ENCODE measurements at places on chromosomes 11 and 22.
A peak's percentile ranks its signal among the peaks of the same experiment; 100 is the strongest.

GRCh38 chr11:104819603-104820002 is 78.7 kb downstream of the CASP12 start:
- no peak for DNase-seq

GRCh38 chr11:27574342-27574741 is 67.8 kb upstream of the LIN7C start:
- DNase-seq, result no peak

- no peak for DNase-seq
Measured at GRCh38 chr11:79273781-79274180, 167.0 kb downstream of the TENM4 start.

DNA sequence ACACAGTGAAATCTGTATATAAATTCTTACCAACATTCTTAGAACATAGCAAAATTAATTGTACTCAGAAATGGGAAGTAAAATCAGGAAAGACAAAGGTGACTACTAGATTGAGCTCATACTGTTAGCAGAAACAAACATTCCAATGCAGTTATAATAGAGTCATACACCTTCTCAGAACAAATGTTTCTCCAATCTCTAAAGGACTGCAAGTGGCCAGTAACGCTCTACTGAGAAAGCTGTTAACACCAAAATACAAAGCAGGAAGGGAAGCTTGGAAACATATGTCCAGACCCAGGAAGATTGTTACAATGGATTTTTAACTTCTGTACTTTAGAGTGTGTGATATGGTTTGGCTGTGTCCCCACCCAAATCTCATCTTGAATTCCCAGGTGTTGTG is 341.5 kb downstream of the LARGE1 start:
- DNase-seq, result no peak

- no peak for DNase-seq
Measured at GRCh38 chr11:121032546-121032945, 8.6 kb downstream of the TBCEL start.

DNA sequence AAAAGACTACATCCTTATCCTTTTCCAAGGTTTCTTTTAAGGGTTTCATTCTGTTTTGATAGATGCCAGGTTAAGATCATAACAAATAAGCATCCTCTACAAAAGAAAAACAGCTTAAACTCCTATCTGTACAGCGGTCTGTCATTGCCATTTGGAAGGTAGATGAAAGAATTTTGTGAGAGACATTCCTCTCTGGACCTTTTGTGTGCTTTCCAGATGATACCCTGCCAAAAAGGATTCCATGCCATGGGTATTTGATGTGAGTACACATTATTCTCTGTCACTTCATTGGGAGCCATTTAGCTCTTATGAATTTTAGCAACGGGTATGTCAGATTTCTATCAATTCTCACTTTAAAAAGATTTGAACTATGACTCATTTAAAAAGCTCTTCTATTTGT is 153.7 kb downstream of the GRIA4 start:
- no peak for DNase-seq

- DNase-seq, result no peak
Measured at GRCh38 chr11:95108159-95108611, 18.5 kb downstream of the ENDOD1 start.

DNA sequence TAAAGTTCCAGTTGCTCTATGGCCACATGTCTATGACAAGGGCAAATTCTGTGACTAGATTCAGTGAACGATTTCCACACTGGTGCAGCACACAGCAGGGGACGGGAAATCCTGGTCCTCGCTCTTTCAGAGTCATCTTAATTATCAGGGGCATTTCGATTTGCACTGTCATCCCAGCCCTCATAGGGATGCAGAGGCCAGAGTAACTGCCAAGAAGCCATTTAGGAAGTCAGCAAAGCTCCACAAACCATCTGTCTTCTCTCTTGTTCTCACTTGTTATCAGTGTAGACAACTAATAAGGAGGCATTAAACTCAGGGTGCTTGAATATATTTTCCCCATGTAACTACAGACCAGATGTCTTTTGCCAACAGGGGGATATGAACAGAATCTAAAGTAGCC is 151.7 kb downstream of the STK33 start:
- no peak for DNase-seq

DNA sequence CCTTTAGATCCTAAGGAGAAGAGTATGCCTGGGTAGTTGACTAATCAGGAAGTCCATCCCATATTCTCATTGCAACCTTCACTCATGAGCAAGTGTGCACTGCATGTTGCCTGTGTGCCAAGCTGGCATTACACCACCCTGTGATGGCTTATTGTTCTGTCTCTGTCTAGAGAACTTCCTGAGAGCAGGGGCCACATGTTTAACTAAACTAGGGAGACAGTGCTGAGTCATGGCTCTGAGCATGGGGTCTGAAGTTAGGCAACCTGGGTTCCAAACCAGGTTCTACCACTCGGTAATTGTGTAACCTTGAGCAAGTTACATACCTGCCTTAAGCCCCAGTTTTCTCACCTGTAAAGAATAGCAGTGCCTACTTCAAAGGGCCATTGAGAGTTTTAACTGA is 39.6 kb downstream of the CSNK2A3 start:
- DNase-seq, result no peak

- DNase-seq, result no peak
Measured at GRCh38 chr11:125588505-125588904, 4.1 kb upstream of the STT3A start.

GRCh38 chr11:128095466-128095981 is 491.8 kb downstream of the ETS1 start:
- no peak for DNase-seq

DNA sequence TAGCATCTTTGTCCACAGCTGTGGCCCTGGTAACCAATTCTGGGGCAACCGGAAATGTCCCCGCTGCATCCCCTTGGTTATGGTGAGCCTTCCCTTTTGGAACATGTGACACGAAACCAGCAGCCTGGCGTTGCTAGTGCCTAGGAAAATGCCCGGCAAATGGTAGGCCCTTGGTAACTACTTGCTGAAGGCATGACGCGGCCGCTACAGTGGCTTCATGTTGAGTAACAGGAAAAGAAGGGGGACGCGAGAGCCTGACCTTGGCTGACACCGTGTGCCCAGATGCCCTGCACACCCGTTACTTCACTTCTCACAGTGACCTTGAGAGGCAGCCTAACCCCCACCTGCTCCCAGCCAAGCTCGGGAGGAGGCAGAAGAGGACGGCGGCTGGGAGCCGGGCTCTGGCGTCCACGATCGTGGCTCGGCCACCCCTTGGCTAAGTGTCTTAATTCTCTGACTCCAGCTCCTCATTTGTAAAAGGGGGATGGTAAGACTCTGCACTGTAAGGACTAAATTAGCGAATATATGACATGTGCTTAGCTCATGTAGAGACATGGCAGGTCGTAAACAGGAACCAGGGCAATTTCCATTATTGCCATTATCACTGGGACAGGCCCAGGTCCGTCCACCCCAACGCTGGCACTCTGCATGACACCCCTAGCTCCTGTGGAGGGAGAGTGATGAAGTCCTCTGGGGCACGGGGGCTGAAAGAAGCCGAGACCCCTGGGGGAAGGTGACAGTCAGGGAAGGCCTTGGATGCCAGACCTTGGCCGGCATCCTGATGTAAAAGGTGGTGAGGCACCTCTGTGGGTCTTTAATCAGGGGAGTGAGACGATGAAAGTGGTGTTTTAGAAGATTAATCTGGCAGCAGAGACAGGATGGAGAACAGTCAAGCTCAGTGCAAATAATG is 18.9 kb downstream of the IFT27 start:
- DNase-seq, result no peak

- no peak for DNase-seq
Measured at GRCh38 chr22:37045958-37046357, 5.6 kb upstream of the KCTD17 start.

GRCh38 chr11:76654298-76654851 is 16.2 kb downstream of the LRRC32 start:
- no peak for DNase-seq

DNA sequence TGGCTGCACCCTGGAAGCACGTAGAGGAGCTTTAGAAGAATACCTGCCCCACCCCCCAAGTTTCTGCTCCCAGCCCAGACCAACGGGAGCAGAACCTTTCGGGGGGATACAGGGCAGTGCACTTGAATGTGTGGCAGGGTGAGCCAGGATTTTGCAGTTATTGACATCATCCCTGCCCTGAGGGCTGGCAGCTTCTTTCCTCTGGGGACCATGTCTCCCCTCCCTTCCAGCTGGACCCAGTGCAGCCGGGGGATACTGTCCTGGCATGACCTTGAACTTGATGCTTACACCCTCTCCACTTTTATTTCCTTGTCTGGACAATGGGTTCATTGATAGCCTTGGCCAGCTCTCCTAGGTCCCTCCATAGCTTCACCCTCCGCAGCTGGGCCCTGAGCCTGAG is 4.1 kb upstream of the CABP7 start:
- no peak for DNase-seq

DNA sequence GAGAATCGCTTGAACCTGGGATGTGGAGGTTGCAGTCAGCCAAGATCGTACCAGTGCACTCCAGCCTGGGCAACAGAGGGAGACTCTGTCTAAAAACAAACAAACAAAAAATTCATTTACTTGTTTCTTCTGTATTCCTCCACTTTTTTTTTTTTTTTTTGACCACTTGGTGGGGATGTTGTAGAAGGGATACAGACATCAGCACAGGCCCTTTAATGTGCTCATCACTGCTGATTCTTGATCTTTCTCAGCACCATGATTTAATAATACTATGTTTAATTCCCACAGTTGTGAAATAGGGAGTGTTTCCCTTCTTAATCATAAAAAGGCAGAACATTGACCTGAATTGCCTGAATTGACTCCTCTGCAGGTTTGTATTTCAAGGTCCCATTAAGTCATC is 4.5 kb downstream of the TTC9C start:
- no peak for DNase-seq

GRCh38 chr11:79925570-79925969 is 484.7 kb upstream of the TENM4 start:
- DNase-seq, result no peak

DNA sequence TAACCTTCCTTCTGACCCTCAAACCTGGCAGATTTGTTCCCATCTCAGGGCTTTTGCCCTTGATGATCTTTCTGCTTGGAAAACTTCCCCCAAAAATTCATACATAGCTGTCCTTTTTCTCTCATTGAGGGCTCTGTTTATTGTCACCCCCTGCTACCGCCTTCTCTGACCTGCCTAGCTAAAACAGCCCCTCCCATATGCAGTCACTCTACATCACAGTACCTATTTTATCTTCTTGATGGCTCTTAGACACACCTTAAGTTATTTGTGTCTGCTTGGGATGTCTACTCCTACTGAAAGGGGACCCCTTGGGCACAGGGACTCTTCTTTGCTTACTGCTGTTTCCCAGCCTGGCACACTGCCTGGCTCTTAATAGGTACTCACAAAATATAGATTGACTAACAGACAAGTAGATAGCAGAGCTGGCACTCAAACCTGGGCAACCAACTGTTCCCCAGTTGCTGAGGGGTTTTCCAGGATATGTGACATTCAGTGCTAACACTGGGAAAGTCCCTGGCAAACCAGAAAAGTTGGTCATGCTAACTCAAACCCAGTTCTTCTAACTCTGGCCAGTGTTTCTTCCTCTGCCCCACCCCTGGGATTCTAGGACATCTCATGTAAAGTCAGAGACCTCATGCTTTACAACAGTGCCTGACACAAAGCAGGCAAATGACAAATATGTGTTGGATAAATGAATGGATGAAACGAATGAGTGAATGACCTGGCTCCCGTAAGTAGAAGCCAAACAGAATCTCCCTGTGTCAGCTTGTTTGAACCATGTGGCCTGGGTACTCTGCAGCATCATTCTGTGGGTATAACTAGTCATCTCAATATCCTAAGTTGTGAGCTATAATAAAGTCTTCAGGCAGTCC is 19.8 kb upstream of the FJX1 start:
- no peak for DNase-seq

GRCh38 chr11:125626288-125626950 is 1.5 kb downstream of the CHEK1 start:
- peak; percentile 15 for DNase-seq

- peak; percentile 71 for DNase-seq
Measured at GRCh38 chr22:50148991-50149721, 21.4 kb upstream of the PANX2 start.

GRCh38 chr11:89065066-89065465 is 716 bp downstream of the GRM5 start:
- no peak for DNase-seq

DNA sequence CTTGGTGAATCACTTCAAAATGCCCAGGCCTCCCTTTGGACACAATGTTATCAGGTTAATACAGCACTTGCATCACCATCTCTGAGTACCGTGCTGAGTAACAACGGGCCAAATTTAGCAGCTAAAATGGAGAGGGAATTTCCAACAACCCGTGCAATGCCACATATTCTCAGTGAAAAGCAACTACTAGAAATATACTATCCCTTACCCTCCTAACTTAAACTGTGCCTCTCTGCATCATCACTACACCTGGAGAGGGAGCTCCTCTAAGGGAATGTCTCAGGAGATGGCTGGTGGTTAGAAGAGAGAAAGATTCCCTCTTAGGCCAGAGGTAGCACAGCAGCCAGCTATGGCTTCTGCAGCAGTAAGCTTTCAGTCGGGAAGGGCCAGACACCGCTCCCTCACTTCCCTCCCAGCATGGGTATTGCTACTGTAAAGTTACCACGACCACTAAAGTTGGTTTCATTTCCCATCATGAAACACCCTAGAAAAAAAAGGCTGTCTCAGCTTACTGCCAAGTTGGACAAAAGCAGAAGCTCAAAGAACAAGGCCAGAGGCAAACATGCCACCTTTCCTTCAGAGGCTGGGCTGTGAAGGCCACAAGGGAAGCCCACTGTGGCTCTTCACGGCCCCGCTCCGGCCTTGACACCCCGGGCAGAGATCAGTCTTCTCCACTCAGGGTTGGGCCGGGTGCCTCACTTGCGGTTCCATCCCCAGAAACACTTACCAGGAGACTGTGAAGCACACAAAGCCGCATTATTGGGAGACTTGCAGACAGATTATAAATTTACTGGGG is 3.9 kb downstream of the MAML2 start:
- DNase-seq, result peak; percentile 36

- DNase-seq, result no peak
Measured at GRCh38 chr22:31248965-31249958, 37.2 kb downstream of the LIMK2 start.

DNA sequence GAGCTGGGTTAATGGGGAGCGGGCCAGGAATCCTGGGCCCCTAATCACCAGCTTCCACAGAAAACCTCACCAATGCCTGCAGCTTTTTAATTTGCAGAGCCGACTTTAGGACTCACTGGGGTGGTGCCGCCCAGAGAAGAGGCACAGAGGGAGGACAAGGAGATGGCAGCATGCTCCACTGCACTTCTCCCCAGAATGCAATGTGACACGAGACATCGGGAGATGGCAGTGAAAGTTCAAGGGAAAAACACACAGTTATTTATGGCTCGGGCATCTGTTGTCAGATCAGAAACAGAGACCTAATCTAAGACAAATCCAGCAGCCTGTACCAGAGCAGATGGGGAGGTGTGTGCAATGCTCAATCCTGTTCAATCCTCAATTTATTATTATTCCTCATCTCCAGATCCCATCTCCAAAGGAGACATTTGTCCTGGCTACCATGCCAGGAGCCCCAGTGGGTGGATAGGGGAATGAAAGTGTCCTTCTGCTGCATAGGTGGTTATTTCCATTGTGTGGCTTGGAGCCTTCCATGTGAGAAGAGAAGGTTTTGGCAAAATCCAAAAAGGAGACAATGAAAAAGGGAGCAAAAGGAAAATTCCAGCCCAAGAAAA is 250.0 kb downstream of the NXPE2 start:
- no peak for DNase-seq
